ENCODE measurements at places on chromosomes 1 and 21. TPM values are rescaled to one million over a fixed set of nuclear protein-coding genes. Genes with fewer than 3 reads are reported as not detected.

DNA sequence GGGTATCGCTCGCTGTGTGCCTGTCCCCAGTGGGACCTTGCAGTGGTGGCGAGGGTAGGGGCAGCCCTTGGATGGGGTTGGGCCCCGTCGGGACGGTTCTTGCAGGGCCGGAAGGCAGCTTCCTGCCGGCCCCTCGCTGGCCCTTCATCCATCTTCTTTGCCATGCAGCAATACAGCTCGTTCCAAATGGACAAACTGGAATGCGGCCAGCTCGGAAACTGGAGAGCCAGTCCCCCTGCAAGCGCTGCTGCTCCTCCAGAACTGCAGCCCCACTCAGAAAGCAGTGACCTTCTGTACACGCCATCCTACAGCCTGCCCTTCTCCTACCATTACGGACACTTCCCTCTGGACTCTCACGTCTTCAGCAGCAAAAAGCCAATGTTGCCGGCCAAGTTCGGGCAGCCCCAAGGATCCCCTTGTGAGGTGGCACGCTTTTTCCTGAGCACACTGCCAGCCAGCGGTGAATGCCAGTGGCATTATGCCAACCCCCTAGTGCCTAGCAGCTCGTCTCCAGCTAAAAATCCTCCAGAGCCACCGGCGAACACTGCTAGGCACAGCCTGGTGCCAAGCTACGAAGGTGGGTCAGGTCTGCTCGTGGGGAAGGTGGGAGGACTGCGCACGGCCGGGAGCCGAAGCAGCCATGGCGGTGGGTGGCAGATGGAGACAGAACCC lies 45.8 kb downstream of the SIM2 start:
- DNase-seq = no peak

GRCh38 chr1:1212780-1213344 lies 1.1 kb downstream of the TNFRSF4 start:
- no peak for DNase-seq

- DNase-seq = peak; percentile 70
These were observed 15.8 kb downstream of the OR14I1 start for GRCh38 chr1:248686815-248687214.

GRCh38 chr21:24023936-24024335 lies 1583.3 kb downstream of the MRPL39 start:
- no peak for DNase-seq

DNA sequence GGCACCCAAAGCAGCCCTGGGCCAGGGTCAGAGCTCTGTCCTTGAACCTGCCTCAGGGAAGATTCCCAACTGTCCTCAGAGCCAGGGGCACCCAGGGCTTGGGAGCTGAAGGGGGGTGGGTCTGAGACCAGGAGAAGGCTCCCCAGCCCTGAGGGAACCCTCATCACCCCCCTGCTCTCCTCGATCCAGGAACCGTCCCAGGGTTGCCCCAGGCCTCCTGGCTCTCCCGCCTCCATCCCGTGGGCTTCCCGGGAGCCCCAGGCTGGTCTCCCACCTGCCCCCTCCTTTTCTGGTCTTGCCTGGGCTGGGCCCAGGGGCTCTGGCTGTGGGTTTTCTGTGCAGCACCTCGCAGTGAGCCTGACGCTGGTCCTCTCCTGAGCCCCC lies 6.7 kb upstream of the SAMD11 start:
- no peak for DNase-seq

- DNase-seq = no peak
These were observed 8.9 kb downstream of the LMO4 start for GRCh38 chr1:87337606-87338005.

DNA sequence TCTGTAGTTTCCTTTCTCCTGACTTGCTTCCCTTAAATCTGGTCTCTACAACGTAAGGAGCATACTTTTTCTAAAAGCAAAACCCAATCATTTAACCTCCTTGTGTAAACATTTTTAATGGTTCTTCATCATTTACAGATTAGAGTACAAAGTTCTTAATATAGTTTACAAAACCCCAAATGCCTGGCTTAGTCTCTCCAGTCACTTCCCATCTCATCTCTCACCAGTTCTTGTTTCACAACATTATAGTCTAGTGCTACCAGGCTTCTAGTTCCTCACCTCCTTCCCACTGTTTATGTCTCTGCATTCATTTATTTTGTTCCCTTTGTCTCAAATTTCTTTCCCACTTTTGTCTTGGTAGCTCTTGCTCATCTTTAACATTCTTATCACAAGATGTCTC lies 168.4 kb downstream of the FASLG start:
- DNase-seq = no peak

GRCh38 chr21:33971492-33972013 lies 55.9 kb upstream of the ATP5PO start:
- no peak for DNase-seq

- DNase-seq = no peak
These were observed 27.9 kb downstream of the MATN1 start for GRCh38 chr1:30695439-30695841.

DNA sequence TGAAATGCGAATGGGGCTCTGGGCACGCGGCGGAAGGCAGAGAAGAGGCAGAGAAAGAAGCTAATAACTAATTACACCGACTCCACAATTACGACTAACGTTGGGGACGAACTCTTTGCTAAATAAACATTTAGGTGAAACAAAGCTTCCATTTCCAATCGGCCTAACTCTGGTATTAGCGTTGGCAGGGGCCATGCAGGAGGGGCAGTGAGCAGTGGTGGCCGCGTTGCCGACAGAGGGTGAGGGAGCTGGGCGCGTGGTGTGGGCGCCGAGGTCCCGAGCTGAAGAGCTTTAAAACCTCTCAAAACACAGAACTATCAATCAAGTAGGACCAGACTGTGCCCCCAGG lies 553 bp upstream of the NDUFV3 start:
- no peak for DNase-seq

GRCh38 chr1:85473390-85473789 lies 8.4 kb upstream of the DDAH1 start:
- DNase-seq = no peak

GRCh38 chr21:38494703-38495102 lies 3.6 kb downstream of the ERG start:
- DNase-seq = no peak

DNA sequence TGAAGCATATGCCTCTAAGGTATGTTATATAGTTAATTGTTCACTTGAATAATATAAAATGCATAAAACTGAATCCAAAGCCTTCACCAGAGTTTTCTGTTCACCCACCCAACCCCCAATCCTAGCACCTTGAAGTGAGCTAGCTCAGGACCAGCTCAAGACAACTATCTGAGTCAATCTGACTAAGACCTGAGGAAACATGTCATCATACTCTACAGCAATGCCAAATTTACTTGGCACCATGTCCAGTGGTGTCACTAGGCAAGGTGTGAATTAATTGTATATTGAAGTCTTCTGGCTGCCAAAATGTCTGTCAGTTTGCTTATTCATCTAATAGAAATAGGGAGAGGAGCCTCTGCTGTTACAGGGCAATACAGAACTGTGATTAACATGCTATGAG lies 3.8 kb downstream of the DNASE2B start:
- no peak for DNase-seq

DNA sequence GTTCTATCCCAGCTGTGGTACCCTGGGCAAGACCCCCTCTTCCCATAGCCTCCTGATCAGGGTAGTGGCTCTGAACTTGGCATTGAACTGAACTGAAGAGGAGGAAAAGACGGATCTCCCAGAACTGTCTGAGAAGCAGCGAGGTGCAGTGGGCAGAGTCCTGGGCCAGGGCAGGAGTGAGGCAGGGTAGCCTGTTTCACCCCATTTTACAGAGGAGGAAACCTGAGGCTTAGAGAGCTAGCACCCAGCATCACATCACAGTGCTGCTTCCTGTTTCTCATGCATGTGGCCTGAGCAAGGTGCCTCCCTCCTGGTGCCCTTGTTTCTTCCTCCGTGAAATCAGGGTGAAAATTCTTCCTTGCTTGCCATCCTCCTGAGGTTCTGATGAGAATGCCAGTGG lies 17.1 kb downstream of the ZNF362 start:
- DNase-seq = no peak

DNA sequence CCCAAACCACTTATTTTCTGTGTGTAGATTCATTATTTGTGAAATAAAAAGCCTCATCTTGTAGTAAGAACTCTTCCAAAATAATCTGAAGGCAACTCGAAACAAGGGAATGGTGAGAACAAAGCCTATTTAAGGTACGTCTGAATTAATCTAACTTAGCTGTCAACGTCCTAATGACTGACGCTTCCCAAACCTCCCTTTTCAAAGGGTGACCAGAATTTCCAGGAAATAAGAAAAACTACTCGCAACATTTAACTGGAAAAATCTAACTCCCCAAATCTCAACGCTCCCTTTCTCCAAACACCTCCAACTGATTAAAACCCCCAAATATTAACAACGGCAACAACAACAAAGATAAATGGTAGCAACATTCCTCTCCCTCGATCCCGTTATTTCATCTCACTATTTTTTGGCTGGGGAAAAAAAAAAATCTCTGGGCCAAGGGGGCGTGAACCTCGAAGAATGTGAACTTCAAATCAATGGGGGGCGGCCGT lies 693 bp downstream of the SRSF10 start:
- DNase-seq = no peak

DNA sequence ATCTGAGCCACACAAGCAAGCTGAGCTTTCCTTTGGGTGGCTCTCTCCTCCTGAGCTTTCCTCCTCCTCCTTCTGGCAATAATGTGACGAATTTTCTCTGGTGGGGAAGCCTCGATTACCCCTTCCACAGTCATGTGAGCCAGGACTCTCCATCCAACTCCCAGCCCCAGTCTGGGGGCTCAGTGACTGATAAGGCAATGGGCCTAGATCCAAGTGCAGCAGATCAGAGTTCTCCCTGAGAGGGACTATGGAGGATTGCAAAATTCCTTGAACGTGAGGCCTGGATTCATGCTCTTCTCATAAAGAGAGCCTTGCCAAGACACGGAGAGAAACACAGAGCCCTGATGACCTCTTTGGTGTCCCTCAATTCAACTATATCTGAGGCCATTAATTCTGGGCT lies 31.3 kb upstream of the TRIM67 start:
- no peak for DNase-seq

DNA sequence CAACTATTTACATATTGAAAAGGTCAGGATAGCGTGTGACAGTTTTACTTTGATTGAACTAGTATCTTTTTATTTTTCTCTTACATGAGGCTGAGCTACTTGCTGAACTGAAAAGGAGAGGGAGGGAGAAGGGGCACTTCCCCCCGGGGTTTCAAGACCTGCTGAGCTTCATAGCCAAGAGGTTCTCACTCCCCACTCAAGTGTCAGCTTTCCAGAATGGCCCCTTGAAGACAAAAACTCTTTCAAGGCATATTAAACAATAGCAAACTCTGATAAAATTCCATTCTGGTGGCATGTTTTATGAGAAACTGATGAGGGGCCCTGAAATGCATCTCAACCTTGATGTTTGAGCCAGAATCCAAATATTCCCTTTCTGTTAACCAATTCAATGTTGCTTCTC lies 143.0 kb downstream of the KAZN start:
- DNase-seq = no peak

- DNase-seq = peak; percentile 56
These were observed 422.9 kb downstream of the SETD4 start for GRCh38 chr21:35637431-35637830.

DNA sequence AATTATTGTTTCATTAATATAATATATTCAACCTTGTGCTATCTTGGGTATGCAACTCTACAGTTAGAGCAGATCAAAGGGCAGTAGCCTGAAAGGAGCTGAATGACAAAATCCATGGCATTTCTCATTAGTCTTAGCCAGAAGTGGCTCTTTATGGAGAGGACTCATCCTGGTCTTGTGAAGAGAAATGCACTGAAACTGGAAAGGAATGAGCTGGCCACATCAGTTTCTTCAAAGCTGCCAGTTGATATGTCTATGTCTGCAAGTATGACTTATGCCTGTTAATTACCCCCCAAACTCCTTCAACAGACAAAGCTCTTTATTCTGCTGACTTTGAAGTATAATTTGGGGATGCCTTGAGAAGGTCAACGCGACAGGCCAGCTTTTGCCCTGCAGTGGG lies 119.0 kb upstream of the UBE2U start:
- DNase-seq = no peak

DNA sequence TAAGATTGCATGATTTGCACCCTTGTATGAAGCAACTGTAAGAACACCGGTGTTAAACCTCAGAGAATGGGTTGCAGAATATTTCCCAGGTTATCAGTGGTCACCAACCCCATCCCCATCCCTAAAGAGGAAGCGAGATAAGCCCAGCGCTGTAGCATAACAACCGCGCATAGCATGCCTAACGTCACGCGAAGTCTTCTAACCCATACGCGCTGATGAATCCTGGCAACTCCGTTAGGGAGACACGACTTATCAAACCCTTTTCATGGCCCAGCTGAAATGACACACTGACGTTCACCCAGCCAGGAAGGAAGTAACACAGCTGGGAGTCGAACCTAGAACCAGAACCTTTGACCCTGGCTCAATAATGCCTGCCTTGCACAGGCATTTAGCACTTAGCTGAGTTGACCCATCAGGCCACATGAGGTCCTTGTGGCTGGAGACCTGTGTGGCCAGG lies 24.2 kb downstream of the TMEM51 start:
- DNase-seq = no peak

- no peak for DNase-seq
These were observed 9.6 kb downstream of the RAB42 start for GRCh38 chr1:28601696-28602095.

DNA sequence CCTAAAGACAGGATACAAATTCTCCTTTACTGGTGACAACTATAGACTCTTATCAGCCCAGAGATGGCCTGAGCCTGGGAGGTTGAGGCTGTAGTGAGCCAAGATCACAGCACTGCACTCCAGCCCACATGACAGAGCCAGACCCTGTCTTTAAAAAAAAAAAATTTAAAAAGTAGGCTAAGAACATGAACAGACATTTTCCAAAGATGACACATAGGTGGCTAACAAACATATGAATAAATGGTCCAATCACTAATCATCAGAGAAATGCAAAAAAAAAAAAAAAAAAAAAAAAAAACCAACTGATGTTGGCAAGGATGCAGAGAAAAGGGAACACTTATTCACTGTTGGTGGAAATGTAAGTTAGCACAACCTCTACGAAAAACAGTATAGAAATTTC lies 65.0 kb downstream of the TOR3A start:
- DNase-seq = no peak

- peak; percentile 52 for DNase-seq
These were observed 300 bp downstream of the USP24 start for GRCh38 chr1:55214934-55215193.

- DNase-seq = no peak
These were observed 10.0 kb downstream of the TSEN15 start for GRCh38 chr1:184061396-184062003.

Gene ZMPSTE24
- total RNA-seq = 31.3 TPM

Gene CFAP126
- 3.8 TPM for total RNA-seq

Gene FAM151A
- total RNA-seq = 0.94 TPM

Gene HPCAL4
- 6.9 TPM for total RNA-seq

Gene RIPPLY3
- 0.31 TPM for total RNA-seq

Gene KCNJ9
- total RNA-seq = 0.55 TPM

Gene MX2
- total RNA-seq = 10.1 TPM

Gene KPRP
- not detected for total RNA-seq

Gene ATP6V1G3
- not detected for total RNA-seq

Gene ADGRB2
- 15.7 TPM for total RNA-seq
